ENCODE measurements at places on chromosomes 1 and 21.
A peak's percentile ranks its signal among the peaks of the same experiment; 100 is the strongest.

DNA sequence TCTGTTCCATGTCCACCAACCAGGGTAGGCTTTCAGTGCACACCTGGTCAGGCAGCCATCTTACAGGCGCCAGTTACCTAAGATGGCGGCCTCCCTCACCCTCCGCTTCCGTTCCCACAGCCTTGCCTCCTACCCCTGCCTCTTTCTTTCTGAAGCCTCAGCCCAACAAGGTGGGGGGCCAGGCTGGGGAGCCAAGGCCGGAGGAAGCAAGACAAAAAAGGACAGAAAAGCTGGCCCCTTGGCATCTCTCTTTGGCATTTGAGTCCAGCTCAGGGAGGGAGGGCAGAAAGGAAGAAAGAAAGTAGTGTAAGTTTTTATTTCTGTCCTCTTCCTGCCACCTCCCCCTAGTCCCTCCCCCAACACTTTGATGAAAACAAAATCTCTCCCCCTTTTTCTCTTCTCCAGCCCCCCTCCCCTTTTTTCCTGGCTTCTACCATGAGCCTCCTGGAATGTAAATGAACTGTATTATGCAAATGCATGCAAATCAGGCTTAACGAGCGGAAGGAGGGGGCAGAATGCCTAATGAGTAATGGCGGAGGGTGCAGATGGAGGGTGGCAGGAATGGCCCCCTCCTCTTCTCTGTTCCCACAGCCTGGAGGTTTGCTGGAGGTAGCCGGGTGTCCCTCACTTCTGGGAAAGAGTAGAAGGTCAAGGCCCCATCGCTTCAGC, 43.8 kb downstream of the RHBG start:
- no peak for DNase-seq

DNA sequence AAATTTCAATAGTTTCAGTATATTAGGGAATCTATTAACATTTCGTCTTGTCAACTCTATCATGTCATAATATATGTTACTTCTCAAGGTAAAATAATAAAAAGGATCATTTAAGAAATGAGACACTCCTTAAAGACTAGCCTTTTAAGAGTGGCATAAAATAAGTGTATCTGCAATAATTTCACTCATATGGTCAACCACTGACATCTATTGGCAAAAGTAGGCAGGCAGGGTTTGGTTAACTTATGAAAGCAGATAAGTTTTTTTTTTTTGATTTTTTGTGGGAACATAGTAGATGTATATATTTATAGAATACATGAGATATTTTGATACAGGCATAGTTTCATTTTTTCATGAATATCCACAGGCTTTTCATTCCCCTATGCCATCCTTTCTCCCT, 5.5 kb upstream of the RGS21 start:
- peak; percentile 56 for DNase-seq

DNA sequence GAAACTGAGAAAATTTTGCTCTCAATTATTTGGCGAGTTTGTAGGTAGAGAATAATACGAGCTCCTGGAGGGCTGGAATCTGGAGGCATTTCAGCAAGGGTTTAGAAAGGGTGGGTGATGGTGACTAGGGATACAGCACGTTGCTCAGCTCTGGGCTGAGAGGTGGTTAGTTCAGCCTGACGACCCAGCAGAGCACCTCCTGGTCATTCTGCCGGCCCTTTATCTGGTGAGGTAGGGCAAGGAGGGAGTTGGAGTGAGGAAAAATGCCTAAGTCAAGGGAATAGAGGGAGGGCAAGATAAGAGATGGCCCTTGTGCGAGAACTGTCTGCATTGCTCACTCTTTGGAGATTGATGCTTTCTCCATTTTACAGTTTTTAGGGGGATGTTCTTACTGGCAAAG, 19.1 kb downstream of the GALNT2 start:
- DNase-seq, result no peak

DNA sequence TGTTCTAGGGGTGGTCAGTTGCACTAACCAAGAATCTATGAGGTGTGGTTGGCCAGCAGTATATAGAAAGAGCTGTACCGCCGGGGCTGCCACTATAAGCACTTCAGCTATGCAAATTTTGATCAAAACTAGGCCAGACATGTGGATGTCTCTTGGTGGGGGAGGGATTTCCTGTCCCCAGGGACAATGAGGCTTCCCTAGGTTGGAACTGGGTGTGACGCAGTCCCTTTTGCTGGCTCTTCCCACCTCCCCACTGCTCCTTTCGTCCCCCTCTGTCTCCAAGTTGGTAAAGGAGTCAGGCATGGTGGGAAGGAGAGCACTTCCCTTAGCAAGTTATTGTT, 13.6 kb downstream of the SDCCAG8 start:
- no peak for DNase-seq

- DNase-seq, result no peak
These were observed 128.2 kb upstream of the BMP8A start for GRCh38 chr1:39363267-39363666.

DNA sequence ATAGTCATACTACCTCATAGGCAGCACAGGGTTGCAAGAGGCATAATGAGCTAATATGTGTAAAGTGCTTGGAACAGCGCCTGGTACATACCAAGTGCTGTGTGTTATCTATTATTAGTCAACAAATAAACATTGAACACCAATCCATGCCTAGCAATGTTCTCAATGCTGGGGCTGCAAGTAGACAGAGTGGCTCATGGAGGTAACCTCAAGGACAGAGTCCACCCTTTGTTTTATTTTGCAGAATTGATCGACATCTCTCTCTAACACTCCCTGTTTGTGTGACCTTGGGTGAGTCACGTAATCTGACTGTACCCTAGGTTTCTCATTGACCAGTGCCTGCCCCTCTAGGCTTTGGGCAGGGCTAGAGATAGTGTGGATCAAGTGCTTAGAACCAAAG, 164.0 kb upstream of the KLHDC7A start:
- DNase-seq, result no peak

DNA sequence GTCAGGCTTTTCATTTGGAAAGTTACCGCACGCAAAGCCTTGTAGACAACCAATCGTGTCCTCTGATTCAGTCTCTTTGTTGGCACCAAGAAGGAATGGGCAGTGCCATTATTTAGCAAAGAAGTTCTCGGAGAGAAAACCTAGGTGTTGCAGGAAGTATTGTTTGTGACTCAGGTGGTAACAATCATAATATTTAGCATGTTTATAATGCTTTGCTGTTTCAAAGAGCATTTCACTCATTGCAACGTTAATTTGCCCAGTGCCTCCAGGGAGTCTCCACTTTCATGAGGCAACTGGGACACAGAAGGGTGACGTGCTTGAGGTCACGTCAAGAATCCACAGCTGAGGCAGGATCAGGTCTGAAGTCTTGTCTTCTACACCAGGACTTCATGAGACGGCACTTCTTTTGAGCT, 31.4 kb downstream of the STPG1 start:
- DNase-seq, result no peak

- DNase-seq, result no peak
These were observed 134.9 kb upstream of the IPO9 start for GRCh38 chr1:201693890-201694607.

GRCh38 chr1:225368036-225368552, 59.7 kb downstream of the LBR start:
- DNase-seq, result no peak

GRCh38 chr1:223473601-223474344, 80.6 kb downstream of the CCDC185 start:
- peak; percentile 29 for DNase-seq

DNA sequence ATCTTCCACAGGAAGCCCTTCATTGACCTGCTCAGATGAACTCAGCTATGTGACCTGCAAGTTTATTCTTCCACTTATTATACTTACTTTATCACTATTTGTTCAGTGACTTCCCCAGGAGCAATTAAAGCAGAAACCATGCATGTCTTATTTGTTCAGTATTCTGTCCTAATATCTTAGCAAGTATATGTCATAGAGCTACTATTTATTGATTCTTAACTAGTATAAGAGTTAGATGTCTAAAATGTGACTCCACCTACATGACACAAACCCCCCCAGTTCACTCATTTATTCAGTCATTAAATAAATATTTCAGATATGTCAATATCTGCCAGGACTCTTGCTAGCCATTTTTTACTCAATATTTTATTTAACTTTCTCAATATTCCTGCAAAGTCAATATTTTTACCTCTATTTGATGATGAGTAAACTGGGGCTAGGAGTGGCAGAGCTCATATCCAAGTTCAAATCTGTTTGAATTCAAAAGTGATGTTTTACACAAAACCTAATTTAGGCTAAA, 469.0 kb upstream of the USP24 start:
- DNase-seq, result no peak

DNA sequence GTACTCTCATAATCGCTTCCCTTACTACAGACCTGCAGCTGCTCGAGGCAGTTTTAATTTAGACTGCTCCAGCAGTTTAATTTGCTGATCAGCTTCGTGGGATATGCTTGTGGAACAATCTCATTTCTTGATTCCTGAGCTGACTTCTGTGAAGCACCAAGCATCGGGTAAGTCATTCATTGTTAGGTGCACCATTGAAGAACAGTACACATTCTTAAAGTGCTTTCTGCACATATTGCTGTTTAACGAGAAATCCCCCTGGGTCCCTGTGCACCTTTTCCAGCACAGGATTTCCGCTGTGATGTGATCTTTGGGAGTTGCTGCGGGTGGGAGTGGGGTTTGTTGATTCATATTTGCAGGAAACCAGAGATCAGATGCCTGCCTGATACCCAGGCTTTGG, 9.1 kb downstream of the GALNT2 start:
- DNase-seq, result no peak

- DNase-seq, result no peak
These were observed 21.2 kb upstream of the APOBEC4 start for GRCh38 chr1:183674339-183674738.

GRCh38 chr1:160826546-160826945, 30.6 kb downstream of the LY9 start:
- no peak for DNase-seq

GRCh38 chr1:36711480-36711879, 228.8 kb upstream of the CSF3R start:
- DNase-seq, result no peak

DNA sequence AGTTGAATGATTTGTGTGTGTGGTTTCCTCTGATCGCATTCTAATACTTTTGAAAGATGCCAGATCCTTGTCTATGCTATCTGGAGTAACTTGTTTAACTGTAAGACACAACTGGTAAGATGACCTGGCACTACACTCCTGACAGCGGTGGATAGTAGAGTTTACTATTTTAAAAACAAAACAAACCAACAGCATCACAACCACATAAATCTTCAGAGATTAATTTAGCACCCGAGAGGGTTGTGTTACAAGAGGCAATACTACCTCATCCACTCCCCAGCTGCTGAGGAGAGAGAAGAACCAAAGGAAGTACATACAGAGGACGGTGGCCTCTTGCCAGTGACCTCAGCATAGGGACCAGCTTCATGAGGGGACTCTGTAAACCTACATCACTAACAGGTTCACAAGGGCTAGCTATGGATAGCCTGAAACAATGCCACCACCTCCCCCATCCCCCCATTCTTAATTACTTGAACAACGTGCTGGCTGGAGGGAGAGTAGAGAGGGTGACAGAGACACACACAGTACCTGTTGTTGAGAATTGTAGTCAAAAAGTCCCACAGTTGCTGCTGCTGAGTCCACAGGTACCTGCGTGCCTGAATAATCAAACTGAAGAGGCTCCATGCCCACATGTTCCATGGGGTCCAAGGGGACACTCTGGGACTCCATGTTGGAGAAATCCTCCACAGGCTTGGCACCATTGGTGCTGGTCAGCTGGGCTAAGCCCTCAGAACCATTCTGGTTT, 73.5 kb downstream of the PUM1 start:
- no peak for DNase-seq

DNA sequence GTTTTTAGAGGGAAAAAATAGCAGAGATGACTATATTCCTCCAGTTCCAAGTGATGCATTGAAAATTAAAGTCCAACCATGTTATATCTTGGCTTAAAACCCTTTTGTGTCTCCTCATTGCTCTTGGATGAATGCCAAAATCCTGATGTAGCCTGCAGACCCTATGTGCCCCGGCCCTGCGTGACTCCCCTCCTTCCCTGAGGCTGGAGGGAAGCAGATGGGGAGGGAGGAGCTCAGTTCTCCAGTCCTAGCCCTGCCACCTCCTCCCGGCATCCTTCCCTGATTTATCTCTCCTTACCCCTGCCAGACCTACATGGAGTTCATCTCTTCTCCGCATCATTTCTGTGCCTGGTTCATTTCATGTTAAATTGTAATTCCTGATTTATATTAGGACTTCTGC, 397.4 kb downstream of the PTPRU start:
- no peak for DNase-seq

- DNase-seq, result no peak
These were observed 2.8 kb downstream of the LAPTM5 start for GRCh38 chr1:30754684-30755171.

- DNase-seq, result no peak
These were observed 38.3 kb downstream of the RNF115 start for GRCh38 chr1:145785547-145785946.

DNA sequence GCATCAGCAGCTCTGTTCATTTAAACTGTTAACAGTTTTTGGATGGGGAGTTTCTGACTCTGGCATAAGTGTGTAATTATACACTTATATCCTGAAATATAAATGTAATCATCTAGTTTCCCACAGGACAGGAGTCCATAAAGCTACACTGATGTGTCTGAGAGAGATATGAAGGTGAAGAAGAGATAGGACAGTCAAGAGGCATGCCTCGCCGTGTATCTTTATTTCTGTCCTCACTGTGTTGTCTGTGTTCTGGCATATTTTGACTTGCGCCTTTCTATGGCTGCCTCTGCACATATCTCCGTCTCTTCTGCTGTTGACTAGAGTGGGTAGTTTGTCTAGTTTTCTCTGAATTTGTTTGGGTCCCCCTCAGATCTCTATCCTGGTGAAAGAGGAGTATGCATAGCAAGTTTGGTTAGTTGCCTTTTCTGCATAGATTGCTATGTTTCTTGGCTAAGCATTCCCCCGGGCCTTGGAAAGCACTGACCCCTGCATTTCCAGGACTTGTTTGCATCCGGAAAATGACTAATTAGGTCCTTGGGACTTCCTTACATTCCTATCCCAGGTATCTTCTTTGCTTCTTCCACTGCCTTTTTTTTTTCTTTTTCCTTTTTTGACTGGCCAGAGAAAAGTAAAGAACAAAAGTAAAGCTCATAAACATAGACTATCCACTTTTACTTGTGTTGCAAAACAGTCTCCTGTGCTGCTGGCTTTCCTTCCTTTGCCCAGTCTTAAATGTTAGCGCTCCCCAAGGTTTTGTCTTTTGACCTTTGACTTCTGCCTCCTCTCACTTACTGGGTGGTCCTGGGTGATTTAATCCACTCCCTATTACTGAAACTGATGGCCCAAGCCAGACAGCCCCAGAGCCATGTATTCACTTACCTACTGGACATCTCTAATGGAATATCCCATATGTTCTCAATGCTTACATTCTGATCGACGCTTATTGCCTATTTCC, 27.6 kb upstream of the CNN3 start:
- no peak for DNase-seq

All from foreskin melanocyte (primary cell).